ENCODE measurements at places on chromosomes 7 and 10.

GRCh38 chr7:82609746-82610145 is 166.2 kb upstream of the CACNA2D1 start:
- no peaks in the 10 kb centered on the region for H3K36me3 ChIP-seq
- H3K4me3 ChIP-seq = no peak overlapping the region
- H3K4me1 ChIP-seq = no peaks in the 10 kb centered on the region
- no peaks in the 10 kb centered on the region for H3K27me3 ChIP-seq

GRCh38 chr7:89017695-89018094 is 222.2 kb upstream of the TEX47 start:
- H3K27ac ChIP-seq = no peak overlapping the region
- H3K4me1 ChIP-seq = peaks cover 3% of the 10 kb centered on the region
- no peak for DNase-seq
- H3K4me3 ChIP-seq = no peak overlapping the region

GRCh38 chr10:113893570-113893969 is 39.1 kb downstream of the NHLRC2 start:
- H3K4me1 ChIP-seq = no peaks in the 10 kb centered on the region
- no peaks in the 10 kb centered on the region for H3K27me3 ChIP-seq
- H3K36me3 ChIP-seq = no peaks in the 10 kb centered on the region

DNA sequence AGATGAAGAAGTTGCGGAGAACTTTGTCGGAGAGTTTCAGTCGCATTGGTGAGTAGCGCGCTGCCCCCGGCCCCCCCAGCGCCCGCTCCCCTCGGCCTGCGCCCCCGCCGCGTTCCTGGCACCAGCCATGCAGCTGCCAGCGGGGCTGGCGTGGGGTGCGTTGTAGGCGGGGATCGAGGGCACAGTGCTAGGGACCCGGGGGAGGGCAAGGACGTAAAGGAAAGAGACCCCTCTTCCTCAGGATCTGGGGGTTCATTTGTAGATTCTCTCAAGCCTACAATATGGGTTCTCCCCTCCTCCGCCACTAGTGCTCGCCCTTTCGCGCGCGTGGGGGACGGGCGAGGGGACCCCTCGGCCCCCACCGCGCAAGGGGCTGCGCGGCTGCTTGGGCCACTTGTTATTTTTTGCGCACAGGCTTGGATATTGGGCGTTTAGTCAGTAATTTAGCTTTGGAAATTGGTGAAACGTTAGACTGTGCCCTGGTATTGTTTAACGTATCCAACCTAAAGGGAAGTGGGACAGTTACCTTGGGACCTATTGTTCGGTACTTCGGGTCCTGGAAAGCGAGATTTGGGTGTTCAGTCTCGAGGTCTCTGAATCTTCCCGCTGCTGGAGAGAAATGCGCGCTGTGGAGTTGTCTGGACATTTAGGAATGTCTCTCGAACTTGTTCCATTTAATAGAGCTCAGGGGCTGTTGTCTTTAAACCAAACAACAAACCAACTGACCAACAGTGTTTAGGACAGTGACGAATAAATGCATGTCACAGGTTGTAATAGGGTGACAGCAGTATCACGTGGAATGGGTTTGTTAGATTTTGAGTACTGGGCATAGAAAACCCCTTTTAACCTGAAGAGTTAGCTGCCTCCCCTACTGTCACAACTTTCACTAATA is 796 bp downstream of the CDK14 start:
- H3K4me1 ChIP-seq = no peaks in the 10 kb centered on the region
- no peak for DNase-seq
- H3K4me3 ChIP-seq = peak overlapping the region; percentile 89
- H3K27ac ChIP-seq = no peak overlapping the region
- no peaks in the 10 kb centered on the region for H3K36me3 ChIP-seq

DNA sequence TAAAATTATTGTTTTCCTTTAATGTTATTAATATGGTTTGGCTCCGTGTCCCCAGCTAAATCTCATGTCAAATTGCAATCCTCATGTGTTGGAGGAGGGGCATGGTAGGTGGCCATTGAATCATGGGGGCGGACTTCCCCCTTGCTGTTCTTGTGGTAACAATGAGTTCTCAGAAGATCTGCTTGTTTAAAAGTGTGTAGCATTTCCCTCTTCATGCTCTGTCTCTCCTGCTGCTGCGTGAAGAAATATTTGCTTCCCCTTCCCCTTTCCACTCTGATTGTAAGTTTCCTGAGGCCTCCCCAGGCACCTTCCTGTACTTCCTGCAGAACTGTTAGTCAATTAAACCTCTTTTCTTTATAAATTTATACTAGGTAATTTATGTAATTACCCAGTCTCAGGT is 27.5 kb downstream of the VIM start:
- no peak overlapping the region for H3K4me3 ChIP-seq
- no peaks in the 10 kb centered on the region for H3K27me3 ChIP-seq
- no peaks in the 10 kb centered on the region for H3K36me3 ChIP-seq
- no peak for DNase-seq
- no peaks in the 10 kb centered on the region for H3K4me1 ChIP-seq
- no peak overlapping the region for H3K27ac ChIP-seq

- DNase-seq = no peak
- no peaks in the 10 kb centered on the region for H3K36me3 ChIP-seq
- no peak overlapping the region for H3K4me3 ChIP-seq
- no peaks in the 10 kb centered on the region for H3K27me3 ChIP-seq
Measured at GRCh38 chr7:52920977-52921376, 114.5 kb upstream of the POM121L12 start.

Measured in MM.1S (cell line).